ENCODE measurements at places on chromosomes 7 and 10.

DNA sequence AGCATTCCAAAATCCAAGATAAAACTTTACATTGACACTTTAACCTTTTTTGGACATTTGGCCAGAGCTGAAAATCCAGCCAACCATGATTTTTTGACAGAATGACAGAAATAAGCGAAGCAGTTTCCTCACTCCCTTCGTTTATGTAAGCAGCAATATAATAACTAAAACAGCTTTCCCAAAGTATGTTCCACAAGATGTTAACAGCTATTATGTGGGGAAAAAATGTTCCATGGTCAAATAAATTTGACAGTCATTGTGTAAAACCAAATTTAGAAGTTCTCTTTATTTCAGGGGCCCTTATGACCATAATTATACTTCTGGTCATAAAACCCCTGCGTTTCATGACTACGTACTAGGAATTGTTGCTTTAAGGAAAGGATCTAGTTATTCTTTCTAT, 416.5 kb downstream of the MAGI2 start:
- no peak for DNase-seq

DNA sequence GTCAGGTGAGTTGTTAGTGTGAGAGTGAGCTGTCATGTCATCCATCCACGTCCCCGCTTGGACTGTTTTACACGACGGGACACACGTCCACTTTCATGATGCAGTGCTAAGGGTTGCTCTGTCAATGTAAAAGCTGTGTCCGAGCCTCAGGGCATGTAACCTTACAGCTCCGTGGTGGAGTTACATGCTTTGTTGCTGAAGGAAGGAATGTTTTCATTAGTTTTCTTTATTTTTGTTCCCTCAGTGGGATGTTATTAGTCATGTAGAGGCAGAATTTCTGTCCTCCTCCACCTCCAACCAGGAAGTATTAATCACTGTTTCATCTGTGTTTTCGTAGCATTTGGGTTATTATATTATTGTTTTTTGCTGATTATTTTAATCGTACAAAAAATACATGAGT, 88.6 kb downstream of the NRG3 start:
- DNase-seq: no peak

DNA sequence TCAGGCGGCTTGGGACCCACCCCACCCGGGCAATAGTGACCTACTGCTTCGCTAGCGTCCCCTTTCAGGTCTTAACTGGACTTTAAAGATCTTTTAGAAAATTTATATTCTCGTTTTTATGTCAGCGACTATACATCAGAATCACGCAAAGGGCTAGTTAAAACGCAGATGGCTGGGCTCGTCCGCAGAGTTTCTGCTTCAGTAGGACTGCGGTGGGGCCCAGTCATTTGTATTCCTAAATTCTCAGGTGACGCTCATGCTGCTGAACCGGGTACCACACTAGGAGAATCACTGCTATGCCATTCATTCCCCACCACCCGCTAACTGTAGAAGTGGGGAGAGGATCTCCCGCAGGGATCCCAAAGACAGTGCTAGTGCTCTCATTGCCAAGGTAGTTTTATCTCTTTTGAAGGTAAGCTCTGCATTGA, 12.0 kb upstream of the SP8 start:
- DNase-seq: no peak

DNA sequence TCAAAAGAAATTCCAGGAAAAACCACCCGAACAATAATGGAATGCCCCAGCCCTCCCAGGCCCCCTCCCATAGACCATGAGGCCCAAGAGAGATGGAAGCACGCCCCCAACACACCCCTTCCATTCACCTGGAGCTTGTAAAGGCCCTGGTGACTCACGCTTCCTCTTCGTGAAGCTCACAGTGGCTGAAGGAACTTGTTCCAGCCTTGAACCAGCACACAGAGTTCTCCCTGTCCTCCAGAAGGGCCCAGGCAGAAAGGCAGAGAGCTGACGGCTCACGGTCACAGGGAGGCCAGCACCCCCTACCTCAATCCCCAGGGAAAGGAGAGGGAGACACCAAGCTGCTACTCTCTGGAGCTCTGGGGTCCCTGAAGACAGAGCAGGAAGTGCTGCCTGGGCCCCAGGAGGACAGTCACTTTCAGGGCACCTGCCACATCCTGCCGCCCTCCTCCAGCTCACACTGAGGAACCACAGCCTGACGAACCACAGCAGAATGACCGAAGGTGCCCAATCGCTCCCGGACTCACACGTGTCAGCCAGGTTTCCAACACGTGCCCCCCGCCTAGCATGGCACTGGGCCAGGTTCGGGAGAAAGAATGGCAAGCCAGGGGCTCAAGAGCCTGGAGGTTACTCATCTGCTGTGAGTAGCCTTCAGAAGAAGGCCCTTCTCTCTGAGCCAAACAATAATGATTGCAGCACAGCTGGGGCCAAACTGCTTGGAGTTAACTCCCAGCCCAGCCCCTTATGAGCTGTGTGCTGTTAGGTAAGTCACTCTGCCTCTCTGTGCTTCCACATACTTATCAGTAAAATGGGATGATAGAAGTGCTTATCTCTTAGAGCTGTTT, 52.8 kb downstream of the DLG5 start:
- DNase-seq: no peak

DNA sequence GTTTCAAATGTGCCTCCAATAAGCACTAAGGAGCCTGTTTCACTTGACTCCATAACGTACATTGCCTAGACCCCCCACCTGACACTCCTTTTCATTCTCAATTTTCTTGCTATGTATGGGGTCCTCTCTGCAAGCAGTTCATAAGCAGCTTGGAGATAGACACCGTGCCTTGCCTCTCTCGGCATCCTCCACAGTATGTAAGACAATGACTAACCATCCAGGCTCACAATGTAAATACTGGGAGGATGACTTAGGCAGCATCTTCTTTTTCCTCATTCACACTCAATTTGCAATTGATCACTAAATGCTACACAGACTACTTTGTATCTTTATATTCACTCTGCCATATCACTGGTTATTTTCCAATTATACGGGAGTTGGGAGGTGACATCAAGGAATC, 22.8 kb upstream of the CABCOCO1 start:
- DNase-seq: no peak

- peak; percentile 87 for DNase-seq
These were observed 13.5 kb upstream of the STK17A start for GRCh38 chr7:43569424-43569823.

DNA sequence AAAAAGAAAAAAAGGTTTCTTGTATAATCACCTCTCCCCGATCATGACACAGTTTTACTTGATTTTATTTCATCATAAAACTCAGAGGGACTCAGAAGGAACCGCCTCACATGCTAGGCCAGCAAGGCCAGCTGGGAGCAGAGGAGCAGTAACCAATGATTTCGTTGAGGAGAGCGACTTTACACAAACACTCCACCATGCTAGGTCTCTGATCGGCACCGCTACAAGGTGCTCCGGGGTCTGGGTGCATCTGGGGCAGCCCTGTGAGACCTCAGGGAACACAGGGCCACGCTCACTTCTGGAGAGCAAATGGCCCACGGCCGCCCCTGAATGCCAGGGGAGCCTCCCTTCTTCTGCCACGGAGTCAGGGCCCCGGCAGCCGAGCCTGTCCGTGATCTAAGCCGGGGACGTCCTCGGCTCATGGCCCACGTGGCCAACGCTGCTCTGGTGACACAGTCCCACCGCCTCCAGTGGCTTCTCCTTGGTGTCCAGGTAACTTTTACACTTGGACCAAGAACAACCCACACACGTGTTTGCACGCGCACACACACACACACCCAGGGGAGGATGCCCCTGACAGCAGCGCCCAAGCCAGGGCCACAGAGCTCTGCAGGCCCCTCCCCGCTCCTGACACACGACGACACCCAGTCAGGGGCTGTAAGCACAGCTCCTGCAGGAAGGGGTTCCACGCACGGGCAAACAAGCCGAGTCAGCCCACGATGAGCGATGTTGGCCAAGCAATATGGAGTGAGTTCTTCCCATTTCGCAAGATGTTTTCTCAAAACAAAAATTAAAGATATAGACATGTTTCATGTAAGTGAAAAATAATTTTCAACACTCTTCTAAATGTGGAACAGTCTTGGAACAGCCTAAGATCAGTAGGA, 332.3 kb downstream of the DNAJB6 start:
- DNase-seq: no peak

GRCh38 chr10:71127104-71127503, 85.3 kb upstream of the UNC5B start:
- no peak for DNase-seq

GRCh38 chr10:49282879-49283341, 16.1 kb upstream of the C10orf71 start:
- DNase-seq: no peak

DNA sequence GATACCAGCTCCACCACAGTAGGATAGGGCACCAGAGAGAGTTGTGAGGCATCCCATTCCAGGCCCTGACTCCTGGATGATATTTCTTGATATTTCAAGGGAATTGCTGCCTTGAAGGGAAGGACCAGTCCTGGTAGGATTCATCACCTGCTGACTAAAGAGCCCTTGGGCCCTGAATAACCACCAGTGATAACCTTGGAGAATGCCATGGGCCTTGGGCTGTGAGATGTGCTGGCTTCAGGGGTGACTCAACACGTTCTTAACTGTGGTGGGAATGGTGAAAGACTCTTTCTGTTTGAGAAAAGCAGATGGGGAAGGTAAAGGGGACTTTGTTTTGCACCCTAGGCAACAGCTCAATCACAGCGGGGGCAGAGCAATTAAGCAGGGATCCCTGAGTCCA, 21.4 kb upstream of the ASZ1 start:
- DNase-seq: no peak

All from non-pigmented ciliary epithelial cell (primary cell).